ENCODE measurements at places on chromosomes 1 and 21. TPM values are rescaled to one million over a fixed set of nuclear protein-coding genes. Genes with fewer than 3 reads are reported as not detected.

Gene GLRX2
- total RNA-seq, result 7.3 TPM

Gene AMY2B
- not detected for total RNA-seq

DNA sequence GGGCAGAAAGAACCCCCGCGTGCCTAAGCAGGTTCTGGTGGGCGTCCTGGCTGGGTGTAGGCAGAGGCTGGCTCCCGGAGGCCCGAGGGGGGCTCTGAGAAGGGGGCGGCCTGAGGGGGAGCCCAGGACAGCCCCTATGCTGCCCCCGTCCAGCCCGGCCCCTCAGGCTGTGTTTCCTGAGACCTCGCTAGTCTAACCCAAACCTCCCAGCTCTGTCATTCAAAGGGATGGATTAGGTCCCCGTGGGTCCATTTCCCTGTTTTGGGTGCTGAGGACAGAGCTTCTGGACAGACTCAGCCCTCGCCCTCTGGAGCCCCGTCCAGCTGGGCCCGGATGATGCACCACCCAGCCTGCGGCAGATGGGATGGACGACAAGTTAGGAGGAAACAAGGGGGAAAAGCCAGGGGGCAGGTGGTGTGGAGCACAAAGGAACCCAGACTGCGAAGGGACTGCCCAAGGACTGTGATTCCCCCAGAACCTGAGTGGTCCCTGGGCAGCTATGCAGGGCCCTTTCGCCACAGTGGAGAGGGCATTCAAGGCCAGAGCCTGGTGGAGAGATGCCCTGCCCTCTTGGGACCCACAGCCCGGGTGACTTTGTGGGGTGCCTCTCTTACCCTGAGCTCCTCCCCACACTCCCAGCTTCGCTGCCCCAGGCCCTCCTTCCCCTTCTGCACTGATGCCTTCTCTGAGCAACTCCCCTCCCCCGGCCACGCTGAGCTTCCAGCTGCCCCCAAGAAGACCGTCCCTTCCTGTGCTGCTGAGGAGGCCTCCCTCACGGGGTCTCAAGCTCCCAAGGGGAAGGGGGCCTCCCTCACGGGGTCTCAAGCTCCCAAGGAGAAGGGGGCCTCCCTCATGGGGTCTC, 2.8 kb downstream of the HES4 start:
- DNase-seq, result no peak

GRCh38 chr21:31991356-31992331, 118.8 kb downstream of the HUNK start:
- DNase-seq, result no peak

- DNase-seq, result no peak
These were observed 11.6 kb upstream of the OPRD1 start for GRCh38 chr1:28800324-28800723.

DNA sequence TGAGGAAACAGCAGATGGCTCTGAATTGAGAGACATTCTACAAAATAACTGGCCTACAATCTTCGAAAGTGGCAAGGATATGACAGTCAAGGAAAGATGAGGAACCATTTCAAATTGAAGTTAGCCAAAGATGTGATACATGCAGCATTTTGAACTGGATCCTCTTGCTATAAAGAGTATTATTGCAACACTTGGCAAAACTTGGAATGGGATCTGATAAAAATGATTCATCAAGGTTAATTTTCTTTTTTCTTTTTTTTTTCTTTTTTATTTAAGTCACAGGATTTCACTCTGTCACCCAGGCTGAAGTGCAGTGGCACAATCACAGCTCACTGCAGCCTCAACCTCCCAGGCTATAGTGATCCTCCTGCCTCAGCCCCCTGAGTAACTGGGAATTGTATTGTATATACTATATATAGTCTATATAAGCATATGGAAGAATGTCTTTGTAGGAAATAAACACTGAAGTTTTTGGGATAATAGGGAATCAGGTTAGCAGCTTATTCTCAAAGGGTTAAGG, 49.8 kb upstream of the GJA8 start:
- DNase-seq, result peak; percentile 23

- DNase-seq, result peak; percentile 7
These were observed 364.5 kb upstream of the DUSP10 start for GRCh38 chr1:222106377-222106776.

DNA sequence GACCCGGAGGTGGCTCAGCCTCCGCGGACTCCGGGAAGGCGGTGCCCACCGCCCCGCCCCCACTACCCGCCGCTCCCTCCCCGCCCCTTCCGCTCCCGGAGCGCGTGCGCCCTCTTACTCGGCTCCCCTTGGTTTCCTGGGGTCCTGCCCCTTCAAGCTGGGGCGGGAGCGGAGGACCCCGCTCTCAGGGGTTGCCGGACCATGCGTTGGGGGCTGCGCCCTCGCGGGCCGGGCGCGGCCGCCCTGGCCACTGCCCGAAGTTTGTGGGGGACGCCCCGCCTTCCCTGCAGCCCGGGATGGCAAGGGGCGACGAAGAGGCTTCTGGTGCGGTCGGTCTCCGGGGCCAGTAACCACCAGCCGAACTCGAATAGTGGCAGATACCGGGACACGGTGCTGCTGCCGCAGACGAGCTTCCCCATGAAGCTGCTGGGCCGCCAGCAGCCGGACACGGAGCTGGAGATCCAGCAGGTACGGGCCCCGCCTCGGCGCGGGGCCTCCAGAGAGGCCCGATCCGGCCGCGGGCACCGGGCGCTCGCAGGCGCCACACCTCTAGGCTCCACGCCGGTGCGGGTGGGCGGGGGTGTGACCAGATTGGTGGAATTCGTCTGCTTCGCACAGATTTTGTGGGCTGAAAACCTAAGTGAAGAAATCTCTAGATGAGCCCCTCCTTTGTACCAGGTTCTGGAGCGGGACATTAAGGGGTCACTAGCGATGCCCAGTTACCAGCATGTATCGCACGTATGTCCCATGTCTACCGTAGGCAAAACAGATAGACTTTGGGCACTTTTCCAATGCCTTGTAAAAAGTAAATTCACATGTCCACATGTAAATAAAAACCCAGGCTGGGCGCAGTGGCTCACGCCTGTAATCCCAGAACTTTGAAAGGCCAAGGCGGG, at the start of gene IARS2:
TSS of gene IARS2 (plus strand) at position 117 of the 896 bp plus-strand sequence. CDS start at position 202, 85 bp downstream.
- DNase-seq, result peak; percentile 78

DNA sequence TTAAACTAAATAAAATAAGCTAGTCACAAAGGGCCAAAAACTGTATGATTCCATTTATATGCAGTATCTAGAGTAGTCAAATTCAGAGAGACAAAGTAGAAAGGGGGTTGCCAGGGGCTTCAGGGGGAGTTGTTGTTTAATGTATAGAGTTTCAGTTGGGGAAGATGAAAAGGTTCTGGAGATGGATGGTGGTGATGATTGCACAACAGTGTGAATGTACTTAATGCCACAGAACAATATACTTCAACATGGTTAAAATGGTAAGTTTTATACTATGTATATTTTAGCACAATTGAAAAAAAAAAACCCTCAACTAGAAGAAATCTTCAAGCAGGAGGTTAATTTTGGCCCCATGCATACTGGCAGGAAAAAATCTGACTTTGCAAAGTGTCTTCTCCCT, 24.3 kb downstream of the VAV3 start:
- DNase-seq, result no peak

DNA sequence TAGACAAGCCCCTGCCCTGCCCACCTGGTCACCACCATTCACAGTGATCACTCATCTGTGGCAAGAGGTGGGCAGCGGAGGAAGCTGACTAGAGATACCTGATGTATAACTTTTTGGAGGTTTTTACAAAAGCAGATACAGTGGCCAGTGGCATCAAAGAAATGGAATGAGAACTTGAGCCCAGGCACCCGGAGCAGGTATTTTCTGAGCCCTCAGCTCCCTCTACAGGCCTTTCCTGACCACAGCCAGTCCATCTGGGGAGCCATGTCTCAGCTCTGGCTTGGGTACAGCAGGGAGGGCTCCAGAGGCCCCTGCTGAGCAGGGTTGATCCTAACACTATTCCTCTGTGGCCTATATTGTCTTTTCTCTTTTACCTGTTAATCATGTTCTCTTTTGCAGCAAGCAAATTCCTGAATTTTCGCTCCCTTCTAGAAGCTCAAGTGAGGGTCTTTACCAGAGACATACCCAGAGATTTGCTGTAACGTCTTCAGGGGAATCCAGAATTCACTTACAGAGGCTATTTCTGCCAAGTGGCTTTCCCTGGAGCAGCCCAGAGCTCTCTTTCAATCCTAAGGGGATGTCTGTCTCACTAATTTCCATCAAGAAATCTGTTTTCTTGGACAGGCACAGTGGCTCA, 27.3 kb downstream of the GPR157 start:
- peak; percentile 76 for DNase-seq

Data from M059J (cell line).